ENCODE measurements at places on chromosomes 11 and 22.

DNA sequence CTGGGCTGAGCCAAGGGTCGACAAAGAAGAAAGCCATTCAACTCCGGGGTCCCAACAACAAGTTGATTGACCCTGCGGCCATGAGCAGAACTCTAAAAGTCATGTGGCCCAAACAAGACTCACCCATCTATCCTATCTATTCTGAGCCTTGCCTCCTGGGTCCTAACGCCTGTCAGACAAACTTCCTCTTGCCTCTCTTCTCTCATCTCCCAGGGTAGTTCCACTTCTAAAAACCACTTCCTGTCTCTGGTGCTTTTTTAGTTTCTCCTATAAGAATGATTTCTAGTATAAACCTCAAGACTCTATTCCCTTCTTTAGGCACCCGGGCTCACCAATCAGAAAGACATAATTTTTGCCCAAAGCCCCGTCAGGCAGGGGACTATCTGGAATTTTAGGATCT, 530.2 kb downstream of the DLG2 start:
- DNase-seq = no peak

GRCh38 chr22:28116219-28116673, 197.2 kb upstream of the PITPNB start:
- DNase-seq = no peak

- DNase-seq = peak; percentile 1
These were observed 82.9 kb downstream of the KIRREL3 start for GRCh38 chr11:126917531-126918204.

DNA sequence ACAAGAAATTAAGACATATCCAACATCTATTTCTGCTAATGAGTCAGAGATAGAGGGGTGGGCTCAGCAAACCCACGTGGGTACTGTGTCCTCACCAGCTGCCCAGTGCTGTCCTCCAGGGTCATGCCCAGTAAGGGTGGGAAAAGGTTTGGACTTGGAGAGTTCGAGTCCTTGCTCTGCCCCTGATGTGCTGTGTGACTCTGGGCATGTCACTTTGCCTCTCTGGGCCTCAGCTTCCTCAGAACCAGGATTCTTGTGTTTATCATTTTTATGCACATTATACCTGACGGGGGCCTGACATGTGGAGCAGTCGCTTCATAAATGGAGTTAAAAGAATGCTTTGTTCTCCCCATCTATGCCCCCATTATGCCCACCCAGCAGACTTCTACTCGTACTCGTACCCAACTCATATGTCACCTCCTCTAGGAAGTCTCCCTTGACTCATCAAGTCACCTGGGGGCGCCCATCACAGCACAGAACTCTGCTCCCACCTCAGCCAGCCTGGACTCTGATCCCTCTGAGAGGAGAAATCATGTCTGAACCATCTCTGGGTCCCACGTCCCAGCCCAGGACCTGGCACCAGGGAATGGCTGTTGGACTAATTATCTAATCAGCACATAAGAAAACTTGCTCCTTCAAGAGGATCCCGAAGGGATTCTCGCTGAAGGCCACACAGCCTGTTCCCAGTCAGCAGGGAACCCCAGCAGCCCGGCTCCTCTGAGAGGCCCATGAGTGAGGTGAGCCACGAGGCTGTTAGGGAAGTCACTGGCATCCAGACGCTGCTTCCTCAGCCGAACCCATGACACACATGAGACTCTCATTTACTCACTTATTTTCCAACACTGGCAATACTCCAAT, 38.7 kb upstream of the TSKU start:
- DNase-seq = no peak

DNA sequence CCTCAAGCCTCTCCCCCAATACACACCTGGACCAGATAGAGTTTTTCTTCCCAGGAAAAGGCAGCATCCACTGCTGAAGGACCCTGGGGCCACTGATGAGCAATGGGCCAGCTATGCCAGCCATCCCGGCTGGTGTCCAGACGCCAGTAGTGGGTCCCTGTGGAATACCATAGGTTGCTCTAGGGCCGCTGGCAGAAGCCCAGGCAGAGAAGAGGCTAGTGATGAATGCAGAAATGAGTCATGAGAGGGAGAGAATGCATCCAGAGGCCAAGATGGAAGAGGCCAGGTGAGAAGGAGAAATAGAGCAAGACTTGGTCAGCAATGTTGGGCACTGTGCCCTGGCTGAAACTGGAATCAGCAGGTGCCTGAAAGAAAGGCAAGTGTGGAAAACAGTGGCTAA, 8.9 kb downstream of the HPX start:
- no peak for DNase-seq

DNA sequence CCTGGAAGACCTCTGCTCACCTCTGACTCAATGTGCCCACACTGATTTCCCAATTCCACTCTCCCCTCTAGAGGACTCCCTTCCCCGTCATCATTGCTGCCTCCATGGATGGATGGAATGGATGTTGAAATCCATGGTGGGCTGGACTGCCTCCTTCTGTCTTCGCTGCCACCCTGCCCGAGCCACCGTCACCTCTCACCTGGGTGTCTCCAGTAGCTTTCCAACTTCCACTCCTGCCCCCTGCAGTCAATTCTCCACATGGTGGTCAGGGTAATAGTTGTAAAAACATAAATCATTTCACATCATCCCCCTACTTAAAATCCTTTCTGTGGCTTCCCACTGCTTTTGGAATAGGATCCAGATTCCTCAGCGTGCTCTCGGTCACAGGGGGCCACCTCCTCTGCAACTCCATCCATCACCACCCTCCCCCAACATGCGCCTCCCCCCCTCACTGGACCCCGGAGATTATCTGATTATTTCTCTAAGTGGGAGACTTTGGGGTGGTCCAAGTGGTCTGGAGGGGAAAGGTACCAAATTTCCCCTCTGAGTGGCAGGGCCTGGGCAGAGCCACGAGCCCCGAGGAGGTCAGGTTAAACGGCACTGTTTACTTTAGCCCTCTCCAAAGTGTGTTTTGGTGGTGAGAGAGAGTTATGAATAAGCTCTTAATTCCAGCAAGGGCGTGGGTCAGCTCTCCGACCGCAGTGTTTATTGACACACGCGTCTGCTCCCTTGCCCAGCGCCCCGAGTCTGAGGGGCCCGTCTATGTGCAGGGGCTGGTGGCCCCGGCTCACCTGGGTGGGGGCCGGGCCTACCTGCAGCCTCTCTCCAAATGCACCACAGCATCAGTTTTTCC, 313.7 kb downstream of the MN1 start:
- no peak for DNase-seq

GRCh38 chr22:24350627-24351026, 76.8 kb upstream of the ADORA2A start:
- DNase-seq = no peak

DNA sequence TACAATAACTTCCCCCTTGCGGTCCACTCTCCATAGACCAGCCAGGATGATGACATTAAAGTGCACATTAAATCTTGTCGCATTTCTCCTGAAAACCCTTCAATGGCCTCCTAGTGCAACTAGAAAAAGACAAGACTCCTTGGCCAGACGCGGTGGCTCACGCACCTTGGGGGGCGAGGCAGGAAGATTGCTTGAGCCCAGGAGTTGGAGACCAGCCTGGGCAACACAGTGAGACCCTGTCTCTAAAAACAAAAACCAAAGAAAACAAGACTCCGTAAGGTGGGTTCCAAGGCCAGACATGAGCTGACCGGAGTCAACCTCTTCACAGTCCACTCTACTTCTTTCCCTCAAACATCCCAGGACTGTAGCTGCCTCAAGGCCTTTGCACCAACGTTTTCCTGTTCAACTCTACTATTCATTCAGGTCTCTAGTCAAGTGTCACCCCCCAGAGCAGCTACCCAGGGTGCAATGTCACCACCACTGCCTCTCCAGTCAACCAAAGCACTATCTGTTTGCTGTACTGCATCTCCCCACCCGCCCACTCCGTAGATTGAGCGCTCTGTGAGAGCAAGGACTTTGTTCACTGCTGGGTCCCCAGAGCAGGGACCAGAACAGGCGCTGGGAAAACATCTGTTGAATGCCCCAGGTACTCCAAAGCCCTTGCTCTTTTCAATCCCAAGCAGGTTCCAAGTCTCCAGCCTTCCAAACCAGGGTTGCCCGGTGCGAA, 739 bp downstream of the ZMAT5 start:
- peak; percentile 15 for DNase-seq
